ENCODE measurements at places on chromosomes 3 and 15.
A peak's percentile ranks its signal among the peaks of the same experiment; 100 is the strongest.

GRCh38 chr3:64773137-64773536, 85.3 kb upstream of the ADAMTS9 start:
- DNase-seq = no peak

DNA sequence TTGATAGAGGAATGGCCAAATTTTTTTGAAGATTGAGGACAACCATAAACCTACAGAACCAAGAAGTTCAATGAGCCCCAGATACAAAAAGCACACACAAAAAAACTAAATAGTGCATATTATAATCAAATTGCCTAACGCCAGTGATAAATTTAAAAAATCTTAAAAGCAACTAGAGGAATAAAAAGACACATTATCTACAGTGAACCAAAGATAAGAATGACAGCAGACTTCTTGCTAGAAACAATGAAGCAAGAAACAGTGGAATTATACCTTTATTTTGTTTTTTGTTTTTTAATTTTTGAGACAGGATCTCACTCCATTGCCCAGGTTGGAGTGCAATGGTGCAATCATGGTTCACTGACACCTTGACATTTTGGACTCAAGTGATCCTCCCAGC, 9.9 kb upstream of the SAMD7 start:
- DNase-seq = no peak

- peak; percentile 76 for DNase-seq
Observed at GRCh38 chr3:33061782-33062181, 35.2 kb downstream of the GLB1 start.

- DNase-seq = no peak
Observed at GRCh38 chr3:62911526-62911925, 36.3 kb upstream of the CADPS start.

DNA sequence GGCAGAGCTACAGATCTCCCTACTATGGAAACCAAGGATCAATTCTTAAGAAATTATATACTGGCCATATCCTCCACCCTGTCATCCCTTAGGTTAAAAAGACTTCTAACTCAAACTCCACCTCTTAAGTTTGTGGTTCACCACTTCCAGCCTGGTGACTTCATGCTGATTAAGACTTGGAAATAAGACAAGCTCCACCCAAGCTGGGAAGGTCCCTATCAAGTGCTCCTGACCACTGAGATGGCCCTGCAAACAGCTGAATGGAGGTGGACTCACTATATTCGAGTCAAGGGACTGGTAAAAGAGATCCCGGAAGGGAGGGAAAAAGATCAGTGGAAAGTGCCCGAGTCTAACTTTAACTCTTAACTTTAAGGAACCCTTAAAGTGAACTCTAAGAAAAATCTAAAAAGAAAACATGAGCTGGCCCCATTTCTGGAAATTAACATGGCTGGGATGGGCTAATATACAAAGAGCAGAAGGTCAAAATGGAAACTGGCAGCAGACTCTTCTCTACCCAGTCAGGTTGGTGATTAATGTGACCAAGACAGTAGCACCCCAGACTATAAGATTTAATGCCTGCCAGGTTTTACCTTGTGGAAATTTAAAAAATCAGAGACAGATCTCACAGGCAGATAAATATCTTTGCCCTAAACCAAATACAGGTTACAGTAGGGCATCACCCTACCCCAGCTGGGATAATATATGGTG, 43.9 kb downstream of the PPCDC start:
- peak; percentile 70 for DNase-seq

GRCh38 chr3:42804831-42805132, 492 bp upstream of the HIGD1A start:
- DNase-seq = no peak

DNA sequence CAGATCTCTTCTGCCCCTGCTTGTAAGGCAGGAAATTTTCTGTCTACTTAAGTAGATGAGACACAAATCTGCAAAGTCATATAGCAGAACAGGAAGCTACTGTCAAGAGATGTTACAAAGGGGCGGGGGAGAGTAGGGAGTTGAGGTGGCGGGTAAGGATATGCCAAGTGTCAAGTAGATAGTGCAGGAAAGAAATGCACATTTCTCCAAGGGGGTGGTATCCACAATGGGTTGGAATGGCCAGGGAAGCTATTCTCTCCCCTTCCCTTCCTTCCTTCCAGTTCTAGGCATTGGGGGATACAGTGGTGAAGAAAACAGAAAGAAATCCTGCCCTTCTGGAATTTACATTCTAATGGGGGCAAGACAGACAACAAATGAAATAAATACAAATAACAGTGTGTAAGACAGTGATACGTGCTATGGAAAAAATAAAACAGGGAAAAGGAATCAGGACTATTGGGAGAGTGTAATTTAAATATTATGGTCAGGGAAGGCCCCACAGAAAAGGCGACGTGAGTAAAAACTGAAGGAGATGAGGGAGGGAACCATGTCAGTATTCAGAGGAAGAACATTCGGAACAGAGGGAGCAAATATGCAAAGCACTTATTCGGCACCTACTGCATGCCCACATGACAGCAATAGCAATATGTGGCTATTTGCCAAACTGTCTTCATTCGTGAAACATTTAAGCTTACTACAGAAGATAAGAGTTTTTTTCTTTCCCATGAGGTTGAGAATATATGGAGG, 42.8 kb upstream of the RNU6-1 start:
- no peak for DNase-seq
